Inflammatory macrophage (primary cell): ENCODE measurements at places on chromosomes 4 and X.

DNA sequence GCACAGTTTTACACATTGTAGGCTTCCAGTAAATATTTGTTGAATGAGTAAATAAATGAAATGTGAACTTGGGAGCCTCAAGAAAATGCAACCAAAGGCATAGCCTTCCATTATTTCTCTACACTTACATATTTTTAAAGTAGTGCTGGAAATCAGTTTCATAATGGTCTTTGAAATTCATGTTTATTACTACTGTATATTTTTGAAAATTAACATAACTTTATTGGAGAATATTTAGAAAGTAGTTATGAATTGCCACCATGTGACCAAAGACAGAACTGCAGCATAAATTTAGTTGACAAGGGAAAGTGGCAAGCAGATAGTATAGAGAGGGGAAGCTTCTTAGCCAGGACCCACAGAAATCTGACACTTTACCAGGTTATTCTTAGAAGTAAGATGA is 6.4 kb downstream of the TCEAL8 start:
- peak; percentile 40 for DNase-seq

- no peak for DNase-seq
These were observed 31.1 kb downstream of the MAML3 start for GRCh38 chr4:140122891-140123290.

GRCh38 chr4:185033950-185034349 is 15.7 kb downstream of the HELT start:
- DNase-seq = no peak

DNA sequence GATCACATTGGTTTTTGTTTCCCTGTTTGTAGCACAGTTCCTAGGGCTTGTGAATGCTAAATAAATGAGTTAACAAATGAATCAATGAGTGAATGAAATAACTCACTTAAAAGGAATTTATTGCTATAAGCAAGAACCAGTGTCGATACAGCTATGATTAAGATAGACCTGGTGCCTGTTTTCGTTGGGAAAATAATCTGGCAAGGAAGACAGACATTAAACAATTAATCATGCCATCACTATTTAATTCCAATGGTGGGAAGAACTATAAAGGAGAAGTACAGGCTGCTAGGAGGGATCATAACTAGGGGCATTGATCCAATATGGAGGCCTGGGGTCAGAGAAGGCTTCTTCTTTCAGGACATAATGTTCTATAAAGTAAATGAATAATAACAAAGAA is 4.5 kb upstream of the CBR4 start:
- DNase-seq = no peak

- no peak for DNase-seq
These were observed 6.7 kb downstream of the MRFAP1 start for GRCh38 chr4:6647169-6647568.

DNA sequence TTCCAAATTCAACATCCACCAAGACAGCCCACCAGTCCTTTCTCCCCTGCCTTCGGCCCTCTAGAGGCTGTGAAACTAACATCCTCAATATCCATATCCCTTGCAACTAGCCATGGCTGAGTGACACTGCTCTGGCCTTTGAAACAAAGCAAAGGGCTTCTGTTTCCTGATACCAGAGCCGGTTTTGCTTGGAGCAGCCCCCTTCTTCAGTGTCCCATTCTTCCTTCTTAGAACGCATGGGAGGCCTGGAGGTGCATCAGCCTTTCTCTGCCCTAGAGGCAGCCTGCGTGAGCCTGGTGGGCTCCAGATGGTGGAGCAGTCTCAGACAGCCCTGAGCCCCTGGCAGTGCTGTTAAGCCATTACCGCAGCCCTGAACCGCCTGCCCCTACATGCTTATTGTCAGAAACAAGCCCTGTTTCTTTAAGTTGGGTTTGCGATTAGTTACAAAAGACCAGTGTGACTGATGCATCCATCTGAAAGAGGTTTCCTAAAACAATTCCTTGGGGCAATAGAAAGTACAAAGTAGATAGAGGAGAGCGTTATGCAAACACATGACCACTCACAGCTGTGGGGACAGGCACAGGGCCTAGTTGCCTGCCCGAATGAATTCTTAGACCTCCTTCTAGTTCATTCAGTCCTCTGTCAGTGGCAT is 74.1 kb downstream of the EVC start:
- no peak for DNase-seq

GRCh38 chr4:169340834-169341233 is 70.1 kb upstream of the SH3RF1 start:
- no peak for DNase-seq

GRCh38 chr4:159312236-159312635 is 209.4 kb downstream of the RAPGEF2 start:
- DNase-seq = no peak

DNA sequence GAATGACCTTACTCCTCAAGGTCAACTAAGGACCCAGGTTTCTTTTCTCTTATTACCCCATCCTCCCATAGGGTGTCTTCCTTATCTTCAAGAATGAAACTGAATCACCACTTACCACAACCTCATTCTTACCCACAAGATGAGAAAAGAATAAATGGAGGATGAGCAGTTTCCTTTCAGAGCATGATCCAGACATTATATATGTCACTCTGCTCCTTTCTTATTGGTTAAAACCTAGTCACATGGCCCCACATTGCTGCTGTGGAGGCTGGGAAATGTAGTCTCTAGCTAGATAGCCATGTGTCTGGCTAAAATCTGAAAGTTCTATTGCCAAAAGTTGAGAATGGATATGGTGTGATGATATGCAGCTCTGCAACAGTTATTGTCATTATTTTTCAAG is 62.4 kb upstream of the RAI2 start:
- DNase-seq = no peak

GRCh38 chrX:17560385-17560784 is 176.9 kb upstream of the SCML1 start:
- DNase-seq = no peak

- DNase-seq = no peak
These were observed 22.5 kb downstream of the TCEAL1 start for GRCh38 chrX:103651151-103651773.

DNA sequence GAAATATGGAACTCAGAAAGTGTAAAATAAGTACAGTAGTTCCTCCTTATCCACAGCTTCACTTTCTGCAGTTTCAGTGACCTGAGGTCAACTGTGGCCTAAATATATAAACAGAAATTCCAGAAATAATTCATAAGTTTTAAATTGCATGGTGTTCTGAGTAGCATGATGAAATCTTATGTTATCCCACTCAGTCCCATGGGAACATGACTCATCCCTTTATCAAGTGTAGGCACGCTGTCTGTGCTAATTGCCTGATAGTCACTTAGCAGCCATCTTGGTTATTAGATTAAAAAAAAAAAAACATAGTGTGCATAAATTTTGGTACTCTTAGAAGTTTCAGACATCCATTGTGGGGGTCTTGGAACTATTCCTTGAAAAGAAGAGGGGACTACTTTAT is 983.4 kb upstream of the ADGRL3 start:
- no peak for DNase-seq

- DNase-seq = no peak
These were observed 15.4 kb downstream of the CDKL5 start for GRCh38 chrX:18440835-18441234.

- no peak for DNase-seq
These were observed 56.7 kb upstream of the TMEM131L start for GRCh38 chr4:153409412-153409811.

GRCh38 chr4:82230306-82230705 is 143.5 kb downstream of the HNRNPD start:
- peak; percentile 62 for DNase-seq

- no peak for DNase-seq
These were observed 363.9 kb downstream of the GASK1B start for GRCh38 chr4:157808796-157809383.

GRCh38 chrX:41923978-41924683 is 777 bp upstream of the CASK start:
- peak; percentile 5 for DNase-seq

DNA sequence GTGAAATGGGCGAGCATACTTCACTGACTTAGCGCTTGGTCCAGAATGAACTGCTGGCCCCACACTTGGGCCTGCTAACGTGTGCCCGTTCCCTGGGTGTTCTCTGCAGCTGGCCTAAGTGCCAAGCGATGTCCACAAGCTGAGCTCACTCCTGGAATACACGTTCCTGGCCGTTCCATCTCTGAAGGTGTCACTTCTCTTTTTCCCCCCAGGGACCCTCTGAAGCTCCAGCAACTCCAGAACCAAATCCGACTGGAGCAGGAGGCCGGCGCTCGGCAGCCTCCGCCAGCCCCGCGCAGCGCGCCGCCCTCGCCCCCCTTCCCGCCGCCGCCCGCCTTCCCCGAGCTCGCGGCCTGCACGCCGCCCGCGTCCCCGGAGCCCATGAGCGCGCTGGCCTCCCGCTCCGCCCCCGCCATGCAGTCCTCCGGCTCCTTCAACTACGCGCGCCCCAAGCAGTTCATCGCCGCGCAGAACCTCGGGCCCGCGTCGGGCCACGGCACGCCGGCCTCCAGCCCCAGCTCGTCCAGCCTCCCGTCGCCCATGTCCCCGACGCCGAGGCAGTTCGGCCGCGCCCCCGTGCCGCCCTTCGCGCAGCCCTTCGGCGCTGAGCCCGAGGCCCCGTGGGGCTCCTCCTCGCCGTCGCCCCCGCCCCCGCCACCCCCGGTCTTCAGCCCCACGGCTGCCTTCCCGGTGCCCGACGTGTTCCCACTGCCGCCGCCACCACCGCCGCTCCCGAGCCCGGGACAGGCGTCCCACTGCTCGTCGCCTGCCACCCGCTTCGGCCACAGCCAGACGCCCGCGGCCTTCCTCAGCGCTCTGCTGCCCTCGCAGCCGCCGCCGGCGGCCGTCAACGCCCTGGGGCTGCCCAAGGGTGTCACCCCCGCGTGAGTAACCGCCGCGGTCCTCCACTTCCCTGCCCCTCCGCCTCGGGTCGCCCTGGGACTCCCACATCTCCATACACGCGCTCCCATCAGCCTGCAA is 132.3 kb downstream of the CBR4 start:
- DNase-seq = peak; percentile 75

DNA sequence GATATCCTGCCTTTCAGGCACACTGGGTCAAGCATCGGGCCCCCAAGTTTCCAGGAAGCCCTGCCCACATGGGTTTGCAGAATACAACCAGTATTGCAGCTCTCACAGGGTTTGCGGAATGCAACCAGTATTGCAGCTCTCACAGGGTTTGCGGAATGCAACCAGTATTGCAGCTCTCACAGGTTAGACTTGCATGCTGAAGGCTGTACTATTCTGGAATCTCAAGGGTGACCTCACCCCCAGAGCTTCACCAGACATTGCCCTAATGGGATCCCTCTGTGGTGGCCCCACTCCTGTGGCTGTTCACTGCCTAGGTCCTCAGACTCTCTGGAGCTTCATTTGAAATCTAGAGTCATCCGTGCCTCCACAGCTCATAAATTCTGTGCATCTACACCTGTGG is 640.7 kb upstream of the ATOH1 start:
- DNase-seq = no peak

DNA sequence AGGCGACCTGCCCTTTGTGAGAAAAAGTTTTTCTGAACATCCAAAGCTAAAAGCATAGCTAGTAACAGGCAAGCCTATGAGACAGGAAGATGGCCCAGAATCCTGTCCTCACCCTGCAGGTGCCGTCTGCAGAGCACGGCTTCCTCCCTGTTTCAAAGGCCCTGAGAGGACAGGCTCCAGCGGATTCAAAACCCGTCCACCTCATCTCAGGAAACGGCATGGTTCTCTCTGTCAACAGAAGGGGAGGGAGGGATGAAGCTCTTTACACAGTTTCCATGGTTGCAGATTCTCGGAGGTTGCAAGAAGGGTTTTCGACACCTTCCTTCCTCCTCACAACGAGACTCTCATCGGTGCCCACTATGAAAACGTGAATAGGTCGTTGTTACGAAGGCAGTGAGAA is 8.3 kb downstream of the PPP2R3B start:
- no peak for DNase-seq

DNA sequence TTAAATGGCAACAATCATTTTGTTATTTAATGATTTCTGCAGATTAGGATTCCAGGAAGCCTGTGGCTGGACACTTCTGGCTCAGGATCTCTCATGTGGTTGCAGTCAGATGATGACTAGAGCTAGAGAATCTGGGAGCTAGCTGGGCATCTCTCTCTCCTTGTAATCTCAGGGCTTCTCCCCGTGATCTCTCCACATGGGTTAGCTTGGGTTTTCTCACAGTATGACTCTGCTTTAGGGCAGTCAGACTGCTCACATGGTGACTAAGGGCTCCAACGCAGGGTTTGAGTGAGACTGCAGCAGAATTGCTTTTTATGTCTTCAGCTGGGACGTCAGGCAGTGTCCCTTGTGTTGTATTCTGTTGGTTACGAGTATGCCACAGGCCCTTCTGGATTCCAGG is 361.4 kb downstream of the CBLL2 start:
- no peak for DNase-seq

DNA sequence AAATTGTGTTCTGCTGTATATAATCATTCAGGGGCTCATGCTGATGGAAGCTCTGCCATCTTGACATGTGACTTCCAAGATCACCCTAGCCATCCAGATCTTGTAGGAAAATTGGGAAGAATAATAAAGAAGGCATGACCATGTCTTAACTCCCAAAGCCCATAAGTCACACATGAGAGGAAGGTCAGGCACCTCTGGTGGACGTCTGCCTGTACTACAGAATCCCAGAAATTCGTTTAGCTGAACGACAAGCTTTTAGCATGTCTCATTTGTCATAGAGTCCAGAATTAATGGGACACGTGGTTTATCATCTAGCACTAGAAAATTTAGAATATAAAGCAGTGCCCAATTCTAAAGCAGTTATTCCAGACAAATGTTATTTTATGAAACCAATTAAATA is 212.7 kb downstream of the CENPC start:
- peak; percentile 14 for DNase-seq

DNA sequence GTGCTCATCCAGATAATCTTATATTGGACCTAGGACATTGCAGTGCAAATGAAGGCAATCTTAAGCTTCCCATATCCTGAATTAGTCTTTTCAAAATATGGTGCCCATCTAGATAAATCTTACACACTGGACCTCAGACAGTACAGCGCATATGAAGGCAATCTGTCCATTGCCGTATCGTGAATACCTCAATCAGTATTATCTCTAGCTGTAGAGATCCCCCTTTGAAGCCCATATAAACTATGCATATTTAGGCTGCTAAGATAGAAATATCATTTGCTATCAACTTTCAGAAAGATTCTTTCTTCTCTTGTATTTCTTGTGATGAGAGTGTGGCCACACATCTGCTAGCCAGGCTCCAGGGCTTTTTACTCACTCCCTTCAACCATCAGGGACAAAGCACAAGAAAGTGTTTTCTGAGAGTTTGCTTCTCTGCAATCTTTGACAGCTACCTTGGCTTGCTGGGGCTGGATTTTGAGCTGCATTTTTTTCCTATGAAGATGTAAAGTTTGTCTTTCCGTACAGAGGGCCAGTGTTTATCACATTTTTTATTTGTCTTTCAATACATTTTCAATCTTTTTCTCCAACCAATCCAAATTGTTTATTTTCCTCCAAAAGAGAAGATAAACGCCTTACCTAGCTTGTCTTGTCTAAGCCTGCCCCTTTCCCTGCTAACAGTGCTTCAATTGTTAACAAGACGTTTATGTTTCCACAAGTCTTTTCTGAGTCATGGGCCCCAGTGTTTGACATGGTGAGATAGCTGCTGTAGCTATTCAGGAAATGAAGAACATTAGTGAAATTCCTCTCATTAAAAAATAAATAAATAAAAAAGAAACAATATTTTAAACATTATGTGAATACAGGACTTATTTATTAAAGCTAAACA is 57.6 kb upstream of the FAT1 start:
- DNase-seq = no peak

- no peak for DNase-seq
These were observed 247.2 kb upstream of the EPHA5 start for GRCh38 chr4:65917486-65917885.

- DNase-seq = no peak
These were observed 15.3 kb upstream of the PUDP start for GRCh38 chrX:7163146-7163677.

GRCh38 chrX:21960569-21961541 is 20.3 kb downstream of the SMS start:
- DNase-seq = peak; percentile 22

- no peak for DNase-seq
These were observed 48.2 kb upstream of the UXT start for GRCh38 chrX:47707031-47707780.
